Natural killer cell (primary cell): ENCODE measurements at places on chromosomes 11 and 22.
A peak's percentile ranks its signal among the peaks of the same experiment; 100 is the strongest.

DNA sequence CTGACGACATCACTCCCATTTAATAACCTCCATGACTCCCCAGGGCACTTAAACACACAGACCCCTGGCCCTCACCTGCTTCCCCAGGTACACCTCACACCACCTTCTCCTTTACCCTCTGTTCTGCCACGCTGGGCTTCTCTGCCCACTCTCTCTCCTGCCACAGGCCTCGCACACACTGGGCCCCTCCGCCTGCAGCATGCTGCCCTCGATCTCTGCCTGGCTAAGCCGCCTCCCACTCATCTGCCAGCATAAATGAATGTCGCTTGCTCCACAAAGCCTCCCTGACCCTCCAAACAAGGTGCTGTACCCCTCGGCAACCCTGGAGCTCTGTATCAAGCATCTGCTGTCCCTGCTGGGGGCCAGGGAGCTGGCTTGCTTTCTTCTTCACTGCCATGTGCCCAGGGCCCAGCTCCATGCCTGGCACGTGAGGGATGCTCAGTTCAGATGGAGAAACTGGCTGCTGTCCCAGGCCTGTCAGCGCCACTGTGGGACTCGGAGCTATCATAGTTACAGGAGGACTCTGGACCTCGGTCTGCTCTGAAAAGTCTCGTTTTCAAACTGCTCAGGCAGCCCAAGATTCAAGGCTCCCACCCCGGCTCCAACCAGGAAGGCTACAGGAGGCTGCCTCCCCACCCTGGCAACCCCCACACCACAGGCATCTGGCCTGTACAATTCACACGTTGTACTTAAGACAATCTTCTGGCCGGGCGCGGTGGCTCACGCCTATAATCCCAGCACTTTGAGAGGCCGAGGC lies 11.9 kb downstream of the TTLL1 start:
- no peak for DNase-seq

DNA sequence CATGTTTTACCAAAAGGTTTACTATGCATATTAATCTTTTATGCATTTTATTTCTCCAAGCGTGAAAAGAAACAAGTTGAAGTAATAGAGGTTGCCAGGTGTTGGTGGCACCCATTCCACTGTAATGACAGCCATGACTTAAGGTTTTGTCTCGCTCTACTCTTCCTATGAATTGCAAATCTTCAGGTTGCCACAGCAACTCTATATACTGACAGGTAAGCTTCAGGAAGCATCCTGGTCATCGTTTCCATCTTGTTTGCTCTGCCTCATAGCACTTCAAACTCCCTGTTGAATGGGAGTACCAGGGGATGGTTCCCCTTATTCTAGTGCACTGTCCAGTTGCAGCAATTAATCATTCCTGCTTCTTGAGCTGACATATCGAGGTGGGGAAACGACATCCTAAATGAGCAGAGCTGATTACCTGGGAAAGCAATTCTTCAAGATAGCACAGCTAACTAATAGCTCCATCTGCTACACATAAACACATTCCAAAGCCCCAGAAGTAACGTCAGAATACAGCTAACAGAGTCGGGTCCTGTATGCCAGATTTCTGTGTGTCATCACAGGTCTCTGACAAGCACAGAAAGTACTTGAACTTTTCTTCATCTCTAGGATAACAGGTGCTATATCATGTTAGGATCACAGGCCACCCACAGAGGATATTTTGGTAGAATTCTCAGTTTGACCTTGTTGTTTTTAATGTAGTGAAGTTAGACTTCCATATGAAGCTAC lies 80.3 kb downstream of the CADM1 start:
- DNase-seq, result no peak

GRCh38 chr11:47917599-47918369 lies 62.6 kb upstream of the PTPRJ start:
- no peak for DNase-seq

- DNase-seq, result no peak
Measured at GRCh38 chr22:42171417-42171816, 40.8 kb upstream of the CYP2D6 start.

GRCh38 chr11:123272565-123272964 lies 77.5 kb upstream of the CLMP start:
- no peak for DNase-seq

GRCh38 chr22:33328789-33329296 lies 270.7 kb upstream of the SYN3 start:
- DNase-seq, result no peak

DNA sequence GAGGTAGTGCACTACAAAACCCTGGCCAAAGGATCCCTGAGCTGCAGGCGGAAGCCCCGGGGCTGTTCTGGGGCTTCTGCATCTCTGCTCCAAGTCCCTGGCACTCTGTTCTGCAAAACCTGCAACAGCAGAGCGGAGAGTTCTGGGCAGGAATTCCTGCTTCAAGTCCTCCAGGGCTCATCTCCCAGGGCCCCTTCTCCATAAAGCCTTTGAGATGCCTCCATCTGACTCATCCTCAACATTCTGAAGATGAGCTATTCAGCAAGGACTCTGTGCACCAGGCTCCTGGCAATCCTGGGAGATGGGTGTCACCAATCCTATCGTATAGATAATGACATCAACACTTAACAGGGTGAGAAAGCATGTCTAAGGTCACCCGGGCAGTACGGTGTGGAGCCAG lies 19.3 kb downstream of the SYN3 start:
- no peak for DNase-seq

DNA sequence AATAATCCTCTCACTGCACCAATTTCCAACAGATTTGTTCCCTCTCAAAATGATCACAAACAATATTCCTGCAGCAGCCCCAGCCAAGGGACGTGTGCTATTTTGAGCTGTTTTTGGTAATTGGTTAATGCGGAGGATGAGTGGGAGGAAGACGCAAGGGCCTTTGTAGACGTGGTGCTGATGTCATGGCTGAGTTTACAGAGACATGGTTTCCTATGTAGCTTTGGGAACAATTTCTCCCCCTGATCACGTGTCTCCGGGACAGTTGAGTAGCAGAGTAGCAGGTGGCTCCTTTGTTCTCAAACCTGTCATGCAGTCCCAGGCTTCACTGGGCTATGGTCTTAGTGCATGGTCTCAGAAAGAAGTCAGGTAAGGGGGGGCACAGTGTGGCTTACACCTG lies 183.2 kb upstream of the NECTIN1 start:
- DNase-seq, result no peak

DNA sequence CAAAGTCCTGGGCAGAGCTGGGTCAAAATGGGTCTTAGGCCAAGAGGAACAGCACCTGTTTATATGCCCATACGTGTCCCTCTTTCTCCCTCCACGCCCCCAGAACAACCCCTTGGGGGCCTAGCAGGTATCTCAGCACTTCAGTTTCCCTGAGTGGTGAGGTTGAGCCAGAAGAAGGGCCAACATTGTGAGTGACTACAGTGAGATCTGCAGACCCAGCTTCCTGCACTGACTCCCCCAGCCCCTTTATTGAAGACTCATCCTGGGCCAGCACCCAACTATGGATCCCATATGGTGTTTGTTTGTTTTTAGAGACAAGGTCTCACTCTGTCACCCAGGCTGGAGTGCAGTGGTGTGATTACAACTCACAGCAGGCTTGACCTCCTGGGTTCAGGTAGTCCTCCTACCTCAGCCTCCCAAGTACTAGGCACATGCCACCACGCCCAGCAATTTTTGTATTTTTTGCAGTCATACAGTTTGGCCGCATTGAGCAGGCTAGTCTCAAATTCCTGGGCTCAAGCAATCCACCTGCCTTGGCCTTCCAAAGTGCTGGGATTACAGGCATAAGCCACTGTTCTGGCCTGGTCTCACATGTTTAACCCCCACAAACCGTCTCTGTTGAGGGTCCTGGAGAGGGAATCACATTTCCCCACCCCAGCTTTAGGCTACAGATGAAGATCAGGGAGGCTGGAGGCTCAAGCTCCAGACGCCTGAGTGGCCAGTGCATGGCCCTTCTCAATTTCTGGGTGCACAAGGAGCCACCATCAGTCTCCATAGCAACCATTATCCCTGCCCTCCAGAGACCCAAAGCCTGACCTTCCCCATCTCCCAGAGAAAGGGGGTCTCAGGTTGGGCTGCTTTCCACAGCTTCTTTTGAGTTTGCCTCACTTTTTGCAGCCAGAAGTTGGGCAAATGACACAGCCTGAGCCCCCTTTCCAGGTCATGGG lies 1.7 kb upstream of the LARGE2 start:
- DNase-seq, result no peak

- no peak for DNase-seq
Measured at GRCh38 chr11:98679673-98680072, 341.1 kb upstream of the CNTN5 start.

DNA sequence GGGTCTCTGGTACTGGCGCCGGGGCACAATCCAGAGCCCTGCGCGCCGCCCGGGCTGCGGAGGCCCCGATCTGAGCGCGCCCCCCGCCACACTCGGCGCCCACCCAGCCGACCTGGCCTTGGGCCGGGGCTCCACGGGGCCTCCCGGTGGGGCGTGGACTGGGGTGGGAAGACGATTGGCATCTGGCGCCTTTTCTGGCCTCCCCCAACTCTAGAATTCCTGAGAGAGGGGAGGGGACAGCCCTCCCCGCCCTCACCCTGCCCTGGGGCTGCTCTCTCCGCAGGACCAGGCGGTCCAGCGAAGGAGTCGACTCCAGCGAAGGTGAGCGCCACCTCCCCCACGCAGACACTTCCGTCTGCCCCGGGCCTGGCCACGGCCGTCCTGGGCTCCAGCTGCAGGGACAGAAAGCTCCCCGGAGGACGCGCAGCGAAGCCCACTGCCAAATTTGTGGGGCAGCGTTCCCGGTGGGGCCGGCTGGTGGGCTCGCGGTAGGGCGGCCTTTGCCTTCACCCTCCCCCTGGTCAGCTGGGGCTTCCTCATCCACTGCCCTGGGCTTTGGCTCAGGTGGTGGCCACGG lies 593 bp downstream of the SSH3 start:
- DNase-seq, result peak; percentile 62

DNA sequence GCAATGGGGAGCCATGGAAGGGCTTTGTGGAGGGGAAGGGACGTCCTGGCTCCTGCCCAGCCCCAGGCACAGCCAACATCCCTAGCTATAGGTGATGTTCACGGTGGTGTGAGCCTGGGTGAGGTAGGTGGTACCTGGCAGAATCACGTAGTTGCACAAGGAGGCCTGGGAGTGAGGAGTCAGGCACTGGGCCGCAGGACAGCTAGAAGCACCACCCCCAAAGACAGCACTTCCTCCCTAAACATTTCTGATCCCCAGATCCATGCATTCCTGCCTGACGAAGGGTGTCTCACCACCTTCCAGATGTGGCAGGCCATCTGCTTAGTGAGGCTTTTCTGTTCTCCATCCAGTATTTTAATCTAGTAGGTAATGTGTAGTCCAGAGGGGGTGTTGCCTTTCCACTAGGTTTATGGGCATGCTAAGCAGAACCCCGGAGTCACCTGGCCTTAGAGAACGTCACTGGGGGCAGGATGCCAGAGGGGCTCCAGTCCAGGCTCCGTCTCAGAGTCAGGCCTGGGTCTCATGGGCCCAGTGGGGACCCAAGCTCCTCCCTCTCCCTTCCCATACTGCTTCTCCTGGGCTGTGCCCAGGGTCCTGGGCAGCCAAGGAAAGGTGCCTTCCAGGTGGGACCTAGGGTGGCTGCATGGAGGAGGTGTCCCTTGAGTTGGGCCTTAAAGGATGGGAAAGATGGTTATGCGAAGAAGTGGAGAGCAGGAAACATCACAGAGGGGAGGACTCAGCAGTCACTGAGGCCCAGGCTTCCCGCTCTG lies 56.2 kb downstream of the OTOG start:
- DNase-seq, result no peak

- DNase-seq, result peak; percentile 21
Measured at GRCh38 chr11:104333977-104334376, 170.0 kb upstream of the PDGFD start.

DNA sequence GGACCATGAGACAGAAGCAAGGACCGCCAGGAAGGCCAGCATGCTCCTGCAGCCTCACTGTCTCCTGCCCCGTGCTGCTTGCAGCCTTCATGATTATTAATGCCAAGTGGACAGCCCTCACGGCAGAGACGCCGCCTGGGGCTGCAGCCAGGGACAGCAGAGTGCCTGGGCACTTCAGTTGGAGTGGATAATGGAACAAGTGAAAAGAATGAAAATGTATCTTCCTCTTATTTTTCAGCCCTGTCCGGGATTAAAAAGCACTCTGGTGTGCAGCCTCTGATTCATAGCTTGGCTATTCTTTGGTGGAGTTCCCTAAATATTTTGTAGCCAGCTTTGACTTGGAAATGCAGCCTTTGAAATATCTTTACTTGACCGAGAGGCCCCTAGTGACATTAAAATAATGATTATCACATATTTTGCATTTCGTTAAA lies 1404.2 kb downstream of the BRD1 start:
- no peak for DNase-seq

GRCh38 chr11:109435121-109435742 lies 13.2 kb downstream of the C11orf87 start:
- no peak for DNase-seq

DNA sequence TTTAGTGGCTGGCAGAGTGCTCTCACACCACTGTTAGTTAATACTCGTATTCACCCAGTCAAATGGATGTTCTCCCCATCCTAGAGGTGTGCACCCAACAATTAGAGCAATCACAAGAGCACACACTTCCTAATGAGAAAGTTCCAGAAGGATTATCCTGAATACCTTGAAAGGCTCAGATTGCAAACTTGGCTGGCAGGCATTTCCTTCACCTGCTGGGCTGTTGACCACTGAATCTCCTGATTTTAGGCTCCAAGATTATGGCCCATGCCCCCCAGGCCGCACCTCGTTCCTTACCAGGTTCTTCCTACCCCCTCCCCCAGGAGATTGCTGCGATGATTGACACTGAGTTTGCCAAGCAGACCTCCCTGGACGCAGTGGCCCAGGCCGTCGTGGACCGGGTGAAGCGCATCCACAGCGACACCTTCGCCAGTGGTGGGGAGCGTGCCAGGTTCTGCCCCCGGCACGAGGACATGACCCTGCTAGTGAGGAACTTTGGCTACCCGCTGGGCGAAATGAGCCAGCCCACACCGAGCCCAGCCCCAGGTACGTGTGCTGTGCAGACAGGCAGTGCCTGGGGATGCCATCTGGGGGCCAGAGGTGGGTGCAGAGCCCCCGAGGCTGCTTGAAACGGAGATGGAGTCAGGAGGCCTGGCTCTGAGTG lies 26.9 kb downstream of the TAB1 start:
- no peak for DNase-seq
